KBM-7 (cell line): ENCODE measurements at places on chromosomes 1 and 21.
A peak's percentile ranks its signal among the peaks of the same experiment; 100 is the strongest.

DNA sequence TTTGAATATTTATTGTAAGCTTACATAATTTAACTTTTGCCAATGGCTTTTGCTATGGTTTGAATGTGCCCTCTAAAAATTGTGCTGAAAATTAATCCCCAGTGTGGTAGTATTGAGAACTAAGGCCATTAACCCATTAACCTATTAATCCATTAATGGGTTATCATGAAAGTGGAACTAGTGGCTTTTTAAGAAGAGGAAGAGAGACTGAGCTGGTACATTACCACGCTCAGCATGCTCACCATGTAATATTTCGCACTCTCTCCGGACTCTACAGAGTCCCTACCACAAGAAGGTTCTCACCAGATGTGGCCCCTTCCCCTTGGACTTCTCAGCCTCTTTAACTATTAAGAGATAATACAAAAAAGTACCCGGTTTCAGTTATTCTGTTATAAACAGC lies 164.4 kb upstream of the ZRANB2 start:
- DNase-seq = no peak

GRCh38 chr21:32602099-32602498 lies 10.1 kb downstream of the CFAP298 start:
- no peak for DNase-seq

DNA sequence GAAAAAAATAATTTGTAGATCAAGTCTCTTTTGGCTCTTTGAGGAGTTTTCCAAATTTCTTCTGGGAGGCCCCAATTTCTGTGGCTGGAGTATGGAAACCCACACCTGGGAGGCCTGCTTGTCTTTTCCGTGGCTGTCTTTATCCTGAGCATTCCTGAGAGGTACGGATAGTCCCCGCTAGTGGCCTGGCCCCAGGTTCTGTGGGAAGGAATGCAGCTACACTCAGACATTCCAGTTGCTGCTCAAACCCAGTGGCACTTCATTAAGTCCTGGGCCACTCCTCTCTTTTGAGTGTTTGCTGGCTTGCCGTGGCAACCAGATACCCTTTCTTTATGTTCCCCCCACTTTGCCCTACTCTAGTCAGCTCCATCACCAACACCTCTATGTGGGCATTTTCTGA lies 310.4 kb downstream of the ASTN1 start:
- no peak for DNase-seq

GRCh38 chr1:114448370-114449036 lies 62.5 kb downstream of the TRIM33 start:
- no peak for DNase-seq

DNA sequence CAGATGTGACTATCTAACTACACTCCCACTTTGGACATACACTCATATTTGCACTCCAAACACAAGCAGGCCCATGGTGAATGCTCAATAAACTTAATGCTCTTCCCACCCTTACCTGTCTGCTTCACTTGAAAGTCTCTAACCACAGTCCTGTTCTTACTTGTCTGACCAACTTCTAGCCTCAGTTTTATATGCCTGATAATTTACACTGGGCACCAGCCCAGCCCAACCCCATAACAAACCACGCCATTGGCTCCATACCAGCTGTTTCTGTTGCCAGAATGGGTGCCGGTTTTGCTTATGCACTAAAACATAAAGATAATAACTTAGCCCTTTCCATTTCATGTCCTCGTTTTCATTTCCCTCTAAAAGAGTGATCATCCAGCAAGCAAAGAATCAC lies 395.4 kb downstream of the NTNG1 start:
- no peak for DNase-seq

DNA sequence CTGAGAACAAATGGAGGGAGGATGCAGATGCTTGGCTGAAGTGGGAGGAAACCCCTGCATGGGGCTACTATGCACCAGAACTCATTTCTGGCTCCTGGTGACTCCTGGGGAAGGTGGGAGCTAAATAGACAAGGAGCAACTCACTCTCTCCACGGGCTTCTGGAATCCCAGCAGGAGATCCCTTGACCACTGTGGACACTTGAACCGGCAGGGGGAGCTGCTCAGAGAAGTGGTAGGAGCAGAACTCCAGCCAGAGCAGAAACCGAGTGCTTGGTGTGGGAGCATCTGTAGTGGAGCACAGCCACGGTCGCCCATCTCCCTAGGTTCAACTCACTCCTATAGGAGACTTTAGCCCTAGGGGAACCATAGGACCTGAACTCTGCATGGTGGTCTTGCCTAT lies 205.6 kb upstream of the GJB5 start:
- DNase-seq = peak; percentile 11

DNA sequence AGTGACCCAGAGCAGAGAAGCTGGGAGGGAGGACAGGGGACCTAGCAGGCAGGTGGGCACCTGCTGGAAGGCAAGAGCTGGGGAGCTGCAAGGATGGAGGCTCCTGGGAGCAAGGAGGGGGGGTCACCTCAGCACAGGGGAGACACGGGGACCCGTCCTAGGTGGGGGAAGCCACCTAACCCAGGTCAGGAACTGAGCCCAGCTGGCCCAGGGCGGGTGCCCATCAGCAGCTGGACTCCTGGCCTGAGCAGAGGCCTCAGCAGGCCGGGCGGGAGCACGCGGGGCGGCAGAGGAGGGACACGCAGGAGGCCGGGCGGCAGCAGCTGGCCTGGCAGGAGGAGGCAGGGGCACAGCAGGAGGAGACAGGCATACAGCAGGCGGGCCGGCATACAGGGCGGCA lies 949 bp downstream of the KRTAP10-1 start:
- no peak for DNase-seq

DNA sequence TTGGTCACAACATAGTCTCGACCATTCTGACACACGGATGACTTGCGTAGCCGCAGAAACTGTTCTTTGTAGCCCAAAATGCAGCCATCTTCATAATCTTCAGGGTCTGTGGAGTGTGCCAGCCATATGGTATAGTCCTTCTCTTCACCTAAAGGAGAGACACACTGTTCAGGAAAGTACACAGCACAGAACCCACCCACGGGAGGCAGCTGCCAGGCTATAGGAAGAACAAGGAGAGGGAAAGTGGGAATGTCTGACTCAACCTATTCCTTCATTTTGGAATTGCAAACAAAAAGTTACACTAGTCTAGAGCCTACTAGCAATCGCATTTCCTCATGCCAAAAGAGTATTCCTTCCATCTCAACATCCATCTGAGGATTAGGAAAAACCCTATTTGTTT lies 16.2 kb upstream of the MYBPHL start:
- no peak for DNase-seq

DNA sequence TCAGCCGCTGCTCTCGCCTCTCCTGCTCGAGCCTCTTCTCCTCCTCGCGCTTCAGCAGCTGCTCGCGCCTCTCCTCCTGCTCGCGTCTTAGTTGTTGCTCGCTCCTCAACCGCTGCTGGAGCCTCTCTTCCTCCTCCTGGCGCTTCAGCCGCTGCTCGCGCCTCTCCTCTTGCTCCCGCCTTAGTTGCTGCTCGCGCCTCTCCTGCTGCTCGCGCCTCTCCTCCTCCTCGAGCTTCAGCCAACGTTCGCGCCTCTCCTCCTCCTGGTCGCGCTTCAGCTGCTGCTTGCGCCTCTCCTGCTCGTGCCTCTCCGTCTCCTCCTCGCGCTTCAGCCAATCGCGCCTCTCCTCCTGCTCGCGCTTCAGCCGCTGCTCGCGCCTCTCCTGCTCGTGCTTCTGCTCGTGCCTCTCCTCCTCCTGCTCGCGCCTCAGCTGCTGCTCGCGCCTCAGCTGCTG lies 3.7 kb downstream of the TCHH start:
- peak; percentile 63 for DNase-seq

DNA sequence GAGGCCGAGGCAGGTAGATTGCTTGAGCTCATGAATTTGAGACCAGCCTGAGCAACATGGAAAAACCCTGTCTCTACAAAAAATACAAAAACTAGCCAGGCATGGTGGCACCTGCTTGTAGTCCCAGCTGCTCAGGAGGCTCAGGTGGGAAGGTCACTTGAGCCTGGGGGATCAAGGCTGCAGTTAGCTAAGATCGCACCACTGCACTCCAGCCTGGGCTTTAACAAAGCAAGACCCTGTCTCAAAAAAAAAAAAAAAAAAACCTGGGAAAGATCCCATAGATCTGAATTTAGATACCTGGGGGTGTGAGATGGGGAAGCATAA lies 32.9 kb downstream of the NIBAN1 start:
- DNase-seq = no peak

DNA sequence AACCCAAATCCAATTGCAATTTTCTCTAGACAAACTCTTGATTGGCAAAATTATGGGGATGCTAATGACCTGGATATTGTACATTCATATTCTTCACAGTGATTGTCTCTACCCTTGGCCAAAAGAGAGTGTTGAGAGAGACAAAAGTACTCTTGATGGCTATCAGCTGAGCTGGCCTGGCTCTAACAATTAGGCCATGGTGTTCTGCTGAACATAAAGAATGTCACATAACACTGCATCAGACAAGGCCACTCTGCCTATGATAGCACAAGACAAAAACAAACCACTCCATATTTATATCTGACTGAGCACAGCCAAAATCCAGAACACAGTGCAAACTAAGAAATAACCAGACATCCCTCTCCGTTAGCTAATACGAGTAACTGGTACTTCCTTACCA lies 101.7 kb downstream of the ADAMTS1 start:
- DNase-seq = no peak

- DNase-seq = no peak
Observed at GRCh38 chr1:34319218-34319617, 142.5 kb downstream of the C1orf94 start.

- DNase-seq = no peak
Observed at GRCh38 chr1:247111259-247111699, 7.1 kb upstream of the ZNF669 start.

- DNase-seq = no peak
Observed at GRCh38 chr1:177848577-177848976, 121.3 kb downstream of the SEC16B start.

DNA sequence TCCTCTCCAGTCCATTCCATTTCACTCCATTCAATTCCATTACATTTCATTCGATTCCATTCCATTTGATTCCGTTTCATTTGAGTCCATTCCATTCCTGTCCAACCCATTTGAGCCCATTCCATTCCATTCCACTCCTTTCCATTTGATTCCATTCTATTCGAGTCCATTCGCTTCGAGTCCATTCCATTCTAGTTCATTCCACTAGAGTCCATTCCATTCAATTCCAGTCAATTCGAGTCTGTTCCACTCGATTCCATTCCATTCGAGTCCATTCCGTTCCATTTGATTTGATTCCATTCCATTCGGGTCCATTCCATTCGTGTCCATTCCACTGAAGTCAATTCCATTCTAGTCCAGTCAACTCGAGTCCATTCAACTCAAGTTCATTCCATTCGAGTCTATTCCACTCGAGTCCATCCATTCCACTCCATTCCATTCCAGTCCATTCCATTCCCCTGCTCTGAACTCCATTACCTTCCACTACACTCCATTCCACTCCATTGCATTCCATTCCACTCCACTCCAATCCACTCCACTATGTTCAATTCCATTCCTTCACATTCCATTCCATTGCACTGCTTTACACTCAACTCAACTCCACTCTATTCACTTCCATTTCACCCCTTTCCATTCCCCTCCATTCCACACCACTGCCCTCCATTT lies 2569.4 kb upstream of the TPTE start:
- no peak for DNase-seq

- DNase-seq = no peak
Observed at GRCh38 chr1:65278376-65279069, 30.8 kb upstream of the DNAJC6 start.

DNA sequence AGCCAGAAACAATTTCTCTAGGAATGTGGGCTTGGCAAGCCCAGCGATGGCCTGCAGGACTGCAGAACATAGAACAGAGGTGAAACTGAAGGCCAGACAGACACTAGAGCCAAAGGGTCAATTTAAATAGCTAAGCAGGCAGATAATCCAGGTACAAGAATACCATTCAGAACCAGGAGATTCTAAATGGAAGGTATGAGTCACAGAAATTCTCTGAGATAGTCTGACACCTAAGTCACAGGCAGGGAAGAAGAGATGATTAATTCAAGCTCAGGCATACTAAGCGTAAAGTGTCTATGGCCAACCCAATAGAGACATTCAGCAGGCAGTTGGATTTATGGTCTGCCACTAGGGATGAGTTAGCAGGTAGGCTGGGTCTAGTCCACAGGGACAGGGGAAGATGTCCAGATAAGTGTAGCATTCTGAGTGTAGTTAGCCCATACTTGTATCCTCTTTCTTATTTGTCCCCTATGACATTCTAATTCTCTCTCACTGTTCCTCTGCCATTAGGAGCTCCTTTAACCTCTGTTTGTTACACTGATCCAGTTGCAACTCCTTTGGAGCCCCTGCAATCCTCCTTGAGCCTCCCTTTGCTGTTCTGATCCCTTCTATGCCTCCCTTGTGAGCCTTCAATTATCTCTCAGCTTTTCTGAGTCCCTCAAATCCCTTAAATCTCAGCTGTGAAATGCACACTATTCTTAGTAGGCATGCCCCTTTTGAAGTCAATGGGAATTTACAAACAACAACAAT lies 383.8 kb downstream of the LMO4 start:
- DNase-seq = no peak

- DNase-seq = no peak
Observed at GRCh38 chr1:201774224-201774982, 54.6 kb upstream of the IPO9 start.

DNA sequence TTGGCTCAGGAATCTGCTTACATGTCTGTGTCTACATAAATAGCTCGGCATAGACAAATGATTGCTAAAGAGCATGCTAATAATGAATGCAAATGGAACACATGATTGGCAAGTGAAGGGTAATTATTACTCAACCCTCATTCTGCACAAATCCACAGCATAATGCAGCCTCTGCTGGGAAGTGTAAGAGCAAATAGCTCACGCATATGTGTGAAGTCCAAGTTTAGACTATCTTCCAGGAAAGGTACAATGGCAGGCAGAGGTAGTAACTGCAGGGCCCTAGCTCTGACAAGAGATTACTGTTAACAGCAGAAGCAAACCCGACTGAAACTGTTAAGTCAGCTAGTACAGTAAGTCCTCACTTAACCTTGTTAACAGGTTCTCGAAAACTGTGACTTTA lies 7.0 kb upstream of the IL6R start:
- no peak for DNase-seq

DNA sequence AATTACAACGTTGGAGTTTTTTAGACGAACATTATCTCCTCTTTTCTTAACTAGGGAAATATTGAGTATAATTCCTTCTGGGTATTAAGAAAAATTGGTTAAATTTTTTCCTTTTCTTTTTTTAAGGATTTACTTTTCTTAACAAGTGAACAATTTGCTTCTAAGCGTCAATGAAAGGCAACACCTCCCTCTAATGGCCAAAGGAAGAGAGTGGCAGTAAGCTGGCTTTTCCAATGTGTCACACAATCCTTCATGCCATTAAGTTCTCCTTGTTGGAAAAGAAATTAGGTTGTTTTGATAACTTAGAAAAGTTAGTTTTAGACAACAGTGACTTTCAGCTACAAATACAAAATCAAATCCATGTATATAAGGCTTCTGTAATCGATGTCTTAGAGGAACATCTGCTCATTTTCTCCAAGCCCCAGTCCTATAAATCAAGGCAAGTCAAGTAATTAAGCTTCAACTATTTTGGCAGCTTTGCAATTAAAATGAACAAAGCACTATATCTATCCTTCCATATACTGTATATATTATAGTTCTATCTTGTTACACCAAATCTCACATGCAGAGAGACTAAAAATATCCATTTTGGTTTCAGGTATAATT lies 62.8 kb downstream of the EDEM3 start:
- peak; percentile 42 for DNase-seq

GRCh38 chr1:147754661-147755060 lies 5.7 kb downstream of the GJA5 start:
- DNase-seq = no peak
